ENCODE measurements at places on chromosomes 6 and 20.

DNA sequence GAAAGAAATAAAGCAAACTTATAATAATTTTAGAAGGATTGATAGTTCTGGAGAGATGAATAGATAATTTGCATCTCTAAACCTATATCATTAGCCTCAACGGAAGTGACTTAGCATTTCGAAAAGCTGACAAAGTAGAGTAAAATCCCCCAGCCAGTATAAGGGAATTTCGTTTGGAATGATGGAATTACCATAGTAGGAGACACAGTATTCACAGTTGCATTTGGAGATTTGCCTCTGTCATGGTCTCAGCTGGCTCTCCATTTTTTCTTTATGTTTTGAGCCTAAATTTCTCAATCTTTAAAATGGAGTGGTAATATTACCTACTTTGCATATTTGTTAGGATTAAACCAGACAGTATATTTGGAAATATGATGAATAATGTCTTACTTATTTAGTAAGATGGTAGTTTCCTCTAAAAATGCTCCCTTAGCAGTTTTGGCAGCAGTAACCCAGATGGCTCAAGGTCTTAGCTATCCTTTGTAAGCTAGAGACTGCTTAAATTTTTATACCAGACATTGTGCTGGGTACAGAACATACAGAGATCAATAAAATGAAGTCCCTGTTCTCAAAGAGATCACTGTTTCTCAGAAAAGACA, 58.2 kb downstream of the SMAP1 start:
- DNase-seq = no peak

GRCh38 chr6:39416026-39416425, 93.5 kb upstream of the KCNK16 start:
- no peak for DNase-seq

DNA sequence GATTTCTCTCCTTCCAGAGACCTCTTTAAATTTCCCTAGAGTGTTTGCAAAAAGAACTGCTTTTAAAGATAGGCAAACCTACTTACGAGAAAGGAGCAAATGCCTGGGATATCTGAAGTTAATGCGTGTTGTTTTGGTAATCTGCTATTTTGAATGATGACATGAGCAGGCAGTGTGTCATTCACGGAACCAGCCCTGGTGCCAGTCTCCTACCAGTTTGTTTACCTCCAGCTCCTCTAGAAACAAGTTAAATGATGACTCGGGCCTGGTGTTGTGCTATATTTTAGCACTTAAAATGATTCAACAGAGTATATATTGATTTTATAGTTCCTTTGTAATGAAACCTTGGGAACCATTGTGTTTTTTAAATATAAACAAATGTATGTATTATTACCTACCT, 41.1 kb upstream of the MAP3K4 start:
- DNase-seq = no peak

DNA sequence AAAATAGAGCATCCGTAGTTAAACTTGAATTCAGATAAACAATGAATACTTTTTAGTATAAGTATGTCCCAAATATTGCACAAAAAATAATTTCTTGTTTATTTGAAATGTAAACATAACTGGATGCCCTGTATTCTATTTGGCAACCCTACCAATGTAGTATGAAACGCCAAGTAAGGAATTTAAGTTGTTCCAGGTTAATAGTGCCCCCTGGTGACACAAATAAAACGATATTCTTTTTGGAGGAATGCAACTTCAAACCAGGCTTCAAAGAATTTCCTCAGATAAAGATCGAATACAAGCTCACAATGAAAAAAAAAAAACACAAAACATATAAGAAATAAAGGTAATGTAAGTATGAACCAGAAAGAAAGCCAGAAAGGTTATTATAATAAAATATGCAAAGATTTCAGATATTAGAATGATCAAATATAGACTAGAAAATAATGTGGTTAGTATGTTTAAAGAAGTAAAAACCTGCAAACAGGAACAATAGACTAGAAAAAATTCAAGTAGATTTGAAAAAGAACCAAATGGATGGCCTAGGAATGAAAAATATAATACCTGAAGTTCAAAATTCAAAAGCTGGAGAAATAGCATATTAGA, 18.4 kb upstream of the AKAP7 start:
- peak; percentile 53 for DNase-seq

DNA sequence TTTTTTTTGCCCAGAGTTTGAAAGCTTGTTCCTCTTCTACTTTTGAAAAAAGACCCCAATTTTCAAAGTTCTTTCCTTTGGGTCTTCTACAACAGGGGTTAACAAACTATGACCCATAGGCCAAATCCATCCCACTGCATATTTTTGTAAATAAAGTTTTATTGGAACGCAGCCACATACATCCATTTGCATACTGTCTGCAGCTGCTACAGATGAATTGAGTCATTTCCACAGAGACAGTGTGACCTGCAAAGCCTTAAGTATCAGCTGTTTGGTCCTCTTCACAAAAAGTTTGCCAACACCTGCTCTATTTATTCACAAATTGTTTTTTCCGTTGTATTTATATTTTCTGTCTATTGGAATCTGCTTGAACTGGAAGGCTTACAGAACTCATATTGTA, 189.2 kb downstream of the TBC1D7 start:
- DNase-seq = no peak

DNA sequence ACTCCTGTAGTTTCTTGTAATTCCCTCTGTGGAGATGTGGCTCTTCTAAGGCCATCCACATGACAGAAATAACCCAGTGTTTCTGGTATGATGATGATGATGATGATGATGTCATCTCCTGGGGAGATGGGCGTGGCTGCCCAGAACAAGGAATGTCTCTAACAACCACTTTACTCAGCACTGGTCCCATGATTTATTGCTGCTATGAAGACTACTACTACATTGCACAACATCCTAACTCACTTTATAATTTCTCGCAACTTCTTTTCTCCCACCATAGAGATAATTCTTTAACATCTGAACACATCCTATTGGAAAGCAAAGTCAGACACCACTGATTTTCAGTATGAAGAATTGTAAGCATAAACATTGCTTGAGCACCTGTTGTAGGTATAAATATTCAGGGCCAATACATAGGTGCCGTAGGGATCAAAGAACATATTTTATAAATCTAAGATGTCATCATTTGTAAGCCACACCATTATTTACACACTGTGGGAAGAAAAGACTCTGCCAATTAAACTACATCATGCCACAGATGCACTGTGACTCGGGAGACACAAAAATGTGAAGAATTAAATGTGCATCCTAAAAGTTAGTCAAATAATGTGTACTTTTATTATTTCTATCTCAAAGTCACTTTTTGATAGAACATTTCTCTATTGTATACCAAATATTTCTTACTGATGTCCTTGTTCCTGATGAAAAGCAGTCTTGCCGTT, 6.4 kb downstream of the TPMT start:
- no peak for DNase-seq

- peak; percentile 51 for DNase-seq
These were observed 9.3 kb downstream of the HLA-DOA start for GRCh38 chr6:33000055-33000454.

- no peak for DNase-seq
These were observed 332.6 kb downstream of the UTRN start for GRCh38 chr6:144617708-144618107.

DNA sequence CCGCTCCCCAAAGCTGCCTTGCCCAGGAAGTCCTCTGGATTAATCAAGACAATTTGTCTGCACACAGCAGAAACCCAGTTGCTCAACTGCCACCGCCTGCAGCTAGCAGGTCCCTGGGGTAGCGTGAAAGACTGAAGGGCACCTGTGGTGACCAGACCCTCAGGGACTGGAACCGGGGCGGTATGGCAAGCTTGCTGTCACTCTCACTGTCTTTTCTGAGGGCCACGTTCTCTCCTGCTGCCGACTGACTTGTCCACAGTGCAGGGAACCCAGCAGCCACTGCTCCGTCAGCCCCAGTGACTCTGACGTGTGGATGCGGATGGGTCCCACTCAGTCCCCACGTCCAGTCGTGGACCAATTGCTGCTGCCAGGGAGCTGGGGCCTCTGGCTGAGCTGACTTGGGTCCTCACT, 72.8 kb upstream of the PMEPA1 start:
- no peak for DNase-seq

- DNase-seq = no peak
These were observed 18.2 kb upstream of the SCP2D1 start for GRCh38 chr20:18795366-18795765.

DNA sequence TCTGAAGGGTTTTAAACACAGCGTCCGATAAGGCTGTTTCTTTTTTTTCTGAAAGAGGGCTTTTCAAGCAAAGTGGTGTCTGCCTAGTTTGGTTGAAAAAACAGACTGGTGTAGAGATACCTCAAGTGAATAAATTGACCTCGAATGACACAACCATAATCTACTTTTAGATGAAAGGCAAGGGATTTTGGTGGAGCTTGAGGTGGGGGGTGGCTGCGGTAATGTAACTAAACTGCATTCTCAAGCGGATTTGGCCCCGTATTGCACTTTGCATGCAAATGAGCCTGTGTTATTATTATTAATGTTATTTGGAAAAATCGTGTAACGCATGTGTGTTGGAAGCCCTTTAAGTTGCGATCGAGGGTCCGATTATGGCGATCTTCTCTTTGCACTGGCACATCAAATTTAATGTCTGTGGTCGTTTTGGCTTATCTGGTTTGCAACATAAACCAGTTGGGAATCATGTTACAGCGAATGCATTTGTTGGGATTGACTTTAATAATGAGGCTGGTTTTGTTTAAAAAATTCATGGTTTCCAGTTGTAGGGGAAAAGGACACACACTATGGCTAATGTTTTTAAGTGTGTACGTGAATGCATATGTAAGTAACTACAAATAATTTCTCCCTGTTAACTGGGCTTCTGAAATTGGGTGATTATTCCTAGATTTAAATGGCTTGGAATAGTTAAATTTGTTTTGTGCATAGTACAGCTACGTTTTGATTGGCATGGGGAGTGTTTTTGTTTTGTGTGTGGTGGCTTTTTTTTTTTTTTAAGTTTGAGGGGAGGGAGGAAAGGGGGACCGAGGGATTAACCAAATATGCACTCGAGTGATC, 1.0 kb downstream of the JARID2 start:
- no peak for DNase-seq

- no peak for DNase-seq
These were observed 72.9 kb downstream of the TCP11 start for GRCh38 chr6:35068206-35068605.

- DNase-seq = peak; percentile 36
These were observed 47.3 kb upstream of the MARCKS start for GRCh38 chr6:113809826-113810225.

GRCh38 chr6:157586476-157587126, 205.6 kb downstream of the ZDHHC14 start:
- no peak for DNase-seq

DNA sequence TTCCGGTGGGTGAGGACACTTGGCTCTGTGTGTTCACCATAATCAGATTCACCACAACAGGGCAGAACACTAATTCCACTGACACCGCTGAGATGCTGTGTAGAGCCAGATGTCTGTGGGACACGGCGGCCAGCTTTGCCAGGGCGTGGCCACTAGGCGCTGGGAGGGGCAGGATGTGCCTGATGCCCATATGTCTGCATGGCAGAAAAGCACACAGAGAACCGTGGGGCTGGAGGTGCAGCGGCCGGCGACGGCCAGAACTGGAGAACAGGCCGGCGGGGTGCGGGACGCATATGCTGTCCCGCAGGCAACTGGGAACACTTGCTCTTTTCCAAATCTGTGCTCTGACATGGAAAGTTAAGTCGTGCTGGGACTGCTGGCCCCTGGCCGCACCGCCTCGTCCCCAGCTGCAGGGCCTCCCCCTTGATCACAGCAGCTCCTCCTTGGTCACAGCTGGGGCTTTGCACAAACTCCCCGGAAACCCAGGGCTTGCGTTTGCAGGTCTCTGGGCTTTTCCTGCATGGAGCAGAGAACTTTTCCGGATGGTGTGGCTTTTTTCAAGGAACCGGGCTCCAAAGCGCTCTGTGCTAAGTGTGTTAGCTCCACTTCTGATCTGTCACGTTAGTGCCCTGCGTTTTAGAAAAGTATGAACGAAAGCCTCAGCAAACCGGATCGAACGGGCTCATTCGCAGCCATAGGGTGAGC, 31.1 kb downstream of the NTSR1 start:
- DNase-seq = peak; percentile 47

DNA sequence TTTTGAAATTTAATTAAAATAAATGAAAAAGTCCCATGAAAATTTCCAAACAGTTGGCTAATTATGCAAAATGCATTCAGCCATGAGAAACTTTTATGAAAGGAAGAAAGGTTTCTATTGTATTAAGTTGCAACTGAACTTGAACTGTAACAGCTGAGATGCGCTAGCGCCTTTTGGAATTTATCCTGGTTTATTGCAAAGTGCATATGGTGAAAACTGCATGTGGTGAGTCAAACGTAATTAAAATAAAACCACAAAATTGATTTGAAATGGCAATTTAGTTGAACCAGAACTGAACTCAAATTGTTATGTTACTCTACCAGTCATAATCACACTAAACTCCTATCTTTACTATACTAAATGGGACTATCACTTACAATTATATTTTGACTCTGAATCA, 46.4 kb upstream of the COL21A1 start:
- no peak for DNase-seq

GRCh38 chr6:11213422-11214021, 18.9 kb downstream of the NEDD9 start:
- no peak for DNase-seq
